ENCODE measurements at places on chromosomes 2 and 18. TPM values are rescaled to one million over a fixed set of nuclear protein-coding genes. Genes with fewer than 3 reads are reported as not detected.

DNA sequence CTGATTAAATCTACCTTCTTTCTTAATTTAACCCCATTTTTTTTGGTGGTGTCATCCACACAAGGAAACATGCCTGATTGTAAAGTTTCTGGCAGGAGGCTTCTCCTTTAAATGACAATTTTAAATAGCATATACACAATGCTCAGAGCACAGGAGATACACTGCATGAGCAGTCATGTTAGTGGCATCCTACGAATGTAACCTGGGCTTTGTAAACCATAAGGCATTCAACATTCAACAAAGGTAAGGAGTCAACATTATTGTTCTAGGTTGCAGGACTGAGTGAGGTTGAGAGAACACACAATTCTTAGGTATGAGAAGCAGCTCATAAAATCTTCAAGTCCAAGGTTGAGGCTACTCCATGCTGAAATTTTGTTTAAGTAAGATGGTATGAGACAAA is 266.6 kb upstream of the SIX2 start:
- no peak for DNase-seq

- no peak for DNase-seq
Observed at GRCh38 chr2:72134408-72134996, 13.2 kb downstream of the CYP26B1 start.

DNA sequence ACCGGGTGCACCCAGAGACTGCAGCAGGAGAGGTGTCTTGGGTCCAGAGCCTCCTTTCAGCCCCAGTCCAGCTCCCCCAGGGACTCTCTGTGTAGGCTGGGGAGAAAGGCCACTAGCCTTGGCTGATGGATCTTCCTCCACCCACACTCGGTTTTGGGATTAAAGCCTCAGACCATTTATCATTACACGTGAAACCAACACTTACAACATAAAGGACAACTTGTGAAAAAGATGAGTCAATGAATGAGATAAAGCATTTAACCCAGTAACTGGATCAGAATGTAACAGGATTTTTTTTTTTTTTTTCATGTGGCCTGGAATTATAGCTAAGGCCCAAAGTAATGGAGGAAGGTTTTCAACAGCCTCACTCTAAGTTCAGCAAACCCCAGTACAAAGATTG is 32.1 kb downstream of the NAT8 start:
- no peak for DNase-seq

DNA sequence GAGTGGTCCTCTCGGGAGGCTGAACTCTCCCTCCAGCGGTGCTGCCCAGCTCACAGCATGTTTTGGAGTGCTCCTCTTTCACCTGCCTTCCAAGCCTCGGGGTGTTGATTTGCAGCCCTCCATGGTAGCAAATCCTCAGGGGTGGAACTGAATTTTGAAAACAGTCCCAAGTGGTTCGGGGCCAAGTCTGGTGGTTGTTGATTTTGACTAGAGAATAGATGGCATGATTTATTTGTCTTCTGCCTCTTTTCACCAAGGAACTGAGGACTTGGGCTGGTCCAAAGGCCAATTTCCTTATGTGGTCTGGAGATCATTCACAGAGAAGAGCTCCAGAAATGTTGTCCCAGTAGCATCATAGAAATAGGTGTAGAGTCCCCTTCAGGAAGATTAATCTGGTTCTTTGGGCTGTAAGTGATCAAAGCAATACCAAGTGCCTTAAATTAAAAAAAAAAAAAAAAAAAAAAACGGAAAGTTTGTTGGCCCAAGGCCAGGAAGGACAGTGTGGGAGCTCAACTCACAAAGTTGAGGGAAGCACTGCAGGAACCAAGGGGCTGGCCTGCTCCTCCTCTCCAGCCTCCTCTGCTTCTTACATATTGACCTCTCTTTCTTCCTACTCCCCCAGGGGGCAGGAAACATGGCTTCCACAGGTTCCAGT is 2.5 kb upstream of the DES start:
- no peak for DNase-seq

DNA sequence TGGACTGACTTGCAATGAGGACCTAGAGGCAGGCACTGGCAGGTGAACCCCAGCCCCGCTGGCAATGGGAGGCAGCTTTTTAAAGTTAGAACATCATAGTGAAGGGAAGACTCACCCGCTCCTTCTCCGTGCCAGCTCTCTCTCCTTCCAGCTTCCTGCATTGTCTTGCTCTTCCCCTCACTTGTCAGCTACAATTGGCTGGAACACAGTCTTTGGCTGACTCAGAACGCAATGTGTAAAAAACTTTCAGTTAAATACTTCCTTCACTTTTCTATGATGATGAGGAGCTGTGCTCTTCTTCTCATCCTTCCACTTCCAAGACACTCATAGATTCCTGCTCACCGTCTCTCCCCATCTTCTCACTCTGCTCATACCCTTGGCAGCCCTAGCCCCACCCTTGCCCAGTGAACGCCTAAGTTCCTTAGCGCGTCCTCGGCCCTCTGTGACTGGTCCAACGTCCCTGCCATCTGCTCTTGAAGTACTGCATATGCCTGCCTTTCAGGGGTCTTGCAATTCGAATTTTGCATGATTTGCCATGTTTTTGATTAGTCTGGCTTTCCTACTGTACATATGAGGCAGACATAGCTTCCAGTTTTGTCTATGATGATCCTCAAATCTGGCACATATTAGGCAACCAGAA is 118.0 kb upstream of the TMEM200C start:
- DNase-seq = peak; percentile 70

- DNase-seq = no peak
Observed at GRCh38 chr18:59263661-59264060, 9.6 kb downstream of the RAX start.

GRCh38 chr2:172460780-172461201 is 33.4 kb downstream of the ITGA6 start:
- DNase-seq = peak; percentile 50

DNA sequence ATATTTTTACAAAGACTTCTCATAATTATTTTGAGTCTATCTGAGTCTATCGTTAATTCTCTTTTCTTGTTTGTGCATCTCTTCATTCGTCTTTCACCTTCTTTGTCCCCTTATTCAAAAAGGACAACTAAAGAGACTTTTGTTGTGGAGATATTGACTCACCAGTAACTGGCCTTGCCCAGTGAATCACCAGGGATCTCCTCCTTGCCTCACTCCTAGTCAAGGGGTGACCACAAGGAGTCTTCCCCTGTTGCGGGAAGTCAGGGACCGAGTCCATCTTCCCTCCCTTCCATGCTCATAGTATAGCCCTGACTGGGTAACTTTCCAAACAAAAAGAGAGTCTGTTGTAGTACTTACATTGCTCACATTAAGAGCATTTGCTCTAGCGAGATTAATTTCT is 158.9 kb downstream of the NEB start:
- peak; percentile 2 for DNase-seq

DNA sequence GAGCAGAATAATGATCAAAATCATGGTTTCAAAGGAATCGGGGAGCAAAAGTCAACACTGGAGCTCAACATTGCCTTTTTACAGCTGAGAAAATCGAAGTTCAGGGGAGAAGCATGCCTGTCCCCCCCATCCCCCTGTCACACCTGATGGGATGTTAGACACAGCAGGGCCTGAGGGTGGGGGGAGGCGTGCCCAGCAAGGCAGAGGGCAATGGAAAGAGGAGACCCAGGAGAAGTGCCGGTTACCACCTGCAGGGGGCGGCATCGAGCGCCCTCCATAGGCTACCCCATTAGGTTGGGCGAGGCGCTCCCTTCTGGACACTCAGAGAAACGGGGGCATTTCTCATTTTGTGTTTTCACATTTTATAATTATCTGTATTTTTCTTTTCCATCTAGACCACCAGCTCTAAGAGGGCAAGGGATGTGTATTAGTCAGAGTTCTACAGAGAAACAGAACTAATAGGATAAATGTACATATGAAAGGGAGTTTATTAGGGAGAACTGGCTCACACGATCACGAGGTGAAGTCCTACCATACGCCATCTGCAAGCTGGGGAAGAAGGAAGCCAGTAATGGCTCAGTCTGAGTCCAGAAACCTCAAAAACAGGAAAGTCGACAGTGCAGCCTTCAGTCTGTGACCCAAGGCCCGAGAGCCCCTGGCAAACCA is 271.3 kb downstream of the LRATD1 start:
- DNase-seq = no peak

- peak; percentile 65 for DNase-seq
Observed at GRCh38 chr2:158414538-158414937, 42.0 kb downstream of the CCDC148 start.

DNA sequence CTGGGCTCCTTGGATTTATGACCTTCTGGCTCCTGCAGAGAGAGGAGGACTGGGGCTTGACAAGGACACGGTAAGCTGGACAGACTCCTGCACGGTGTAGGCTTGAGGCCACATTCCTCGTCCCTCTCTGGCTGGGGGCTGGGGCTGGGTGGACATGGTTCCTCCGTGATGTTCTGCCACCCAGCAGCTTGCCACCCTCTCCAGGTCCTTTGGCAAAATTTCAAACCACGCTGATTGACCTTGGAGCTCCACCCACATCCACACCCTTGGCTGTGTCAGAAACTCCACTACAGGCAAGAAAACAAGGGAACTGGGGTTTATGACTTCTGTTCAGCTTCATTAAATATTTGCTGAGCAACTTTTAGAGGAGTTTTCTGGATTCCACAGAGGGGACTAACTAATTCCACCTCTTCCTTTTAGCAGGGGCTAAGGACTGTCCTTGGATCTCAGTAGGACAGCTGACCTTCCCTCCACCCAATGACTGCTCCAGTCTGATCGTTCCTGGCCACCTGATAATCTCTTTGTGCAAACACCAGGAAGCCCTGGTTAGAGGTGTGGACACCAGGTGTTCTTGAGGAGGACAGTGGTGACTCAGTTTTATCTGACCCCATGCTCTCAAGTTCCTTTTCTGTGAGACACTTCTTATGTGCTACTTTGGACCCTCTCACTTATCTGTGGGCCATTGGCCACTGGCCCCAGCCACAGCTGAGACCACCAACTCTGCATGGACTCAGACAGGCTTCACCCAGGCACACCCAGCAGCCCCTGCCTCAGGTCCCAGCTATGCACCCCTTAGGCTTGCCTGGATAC is 29.3 kb downstream of the GPR55 start:
- no peak for DNase-seq

DNA sequence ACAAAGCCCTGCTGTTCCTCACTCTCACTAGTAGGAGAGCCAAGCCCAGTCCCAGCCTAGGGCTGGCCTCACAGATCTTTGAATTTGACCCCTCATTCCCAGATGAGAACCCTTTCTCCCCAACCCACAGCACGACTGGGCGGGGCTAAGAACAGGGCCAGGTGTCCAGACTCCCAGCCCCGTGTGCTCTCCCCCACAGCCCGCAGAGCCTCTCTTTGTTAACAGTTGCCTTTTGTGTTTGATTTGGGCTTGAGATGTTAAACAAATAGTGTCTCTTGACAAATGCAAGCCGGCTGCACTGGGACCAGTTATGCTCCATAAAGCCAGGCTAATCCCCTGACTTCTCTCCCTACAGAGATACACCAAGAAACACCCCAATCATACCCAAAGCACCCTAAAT is 4.7 kb upstream of the KCNK3 start:
- no peak for DNase-seq

- no peak for DNase-seq
Observed at GRCh38 chr2:172226244-172227061, 123.8 kb upstream of the DLX2 start.

DNA sequence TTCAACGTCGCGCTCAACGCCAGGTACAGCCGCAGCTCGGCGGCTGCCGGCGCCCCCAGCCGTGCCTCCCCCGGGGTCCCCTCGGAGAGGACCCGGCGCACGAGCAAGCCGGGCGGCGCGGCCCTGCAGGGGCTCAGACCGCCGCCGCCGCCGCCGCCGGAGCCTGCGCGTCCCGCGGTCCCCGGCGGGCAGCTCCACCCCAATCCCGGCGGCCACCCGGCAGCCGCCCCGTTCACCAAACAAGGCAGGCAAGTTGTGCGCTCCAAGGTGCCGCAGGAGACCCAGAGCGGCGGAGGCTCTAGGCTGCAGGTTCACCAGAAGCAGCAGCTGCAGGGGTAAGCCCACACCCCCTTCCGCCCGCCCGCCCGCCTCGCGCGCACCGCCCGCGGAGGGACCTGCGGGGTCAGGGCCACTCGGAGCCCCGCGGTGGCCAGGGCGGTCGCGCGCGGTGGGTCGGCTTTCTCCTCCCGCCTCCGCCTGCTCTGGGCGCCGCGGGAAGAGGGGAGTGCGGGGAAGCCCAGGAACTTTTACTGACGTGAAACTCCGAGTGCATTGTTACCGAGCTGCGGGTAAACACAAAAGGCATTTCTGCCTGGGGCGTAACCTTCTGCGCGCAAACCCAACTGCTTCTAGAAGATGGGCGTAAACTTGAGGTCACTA is 861 bp downstream of the LTBP1 start:
- peak; percentile 59 for DNase-seq

- DNase-seq = peak; percentile 77
Observed at GRCh38 chr18:23805898-23806297, 116.6 kb downstream of the LAMA3 start.

DNA sequence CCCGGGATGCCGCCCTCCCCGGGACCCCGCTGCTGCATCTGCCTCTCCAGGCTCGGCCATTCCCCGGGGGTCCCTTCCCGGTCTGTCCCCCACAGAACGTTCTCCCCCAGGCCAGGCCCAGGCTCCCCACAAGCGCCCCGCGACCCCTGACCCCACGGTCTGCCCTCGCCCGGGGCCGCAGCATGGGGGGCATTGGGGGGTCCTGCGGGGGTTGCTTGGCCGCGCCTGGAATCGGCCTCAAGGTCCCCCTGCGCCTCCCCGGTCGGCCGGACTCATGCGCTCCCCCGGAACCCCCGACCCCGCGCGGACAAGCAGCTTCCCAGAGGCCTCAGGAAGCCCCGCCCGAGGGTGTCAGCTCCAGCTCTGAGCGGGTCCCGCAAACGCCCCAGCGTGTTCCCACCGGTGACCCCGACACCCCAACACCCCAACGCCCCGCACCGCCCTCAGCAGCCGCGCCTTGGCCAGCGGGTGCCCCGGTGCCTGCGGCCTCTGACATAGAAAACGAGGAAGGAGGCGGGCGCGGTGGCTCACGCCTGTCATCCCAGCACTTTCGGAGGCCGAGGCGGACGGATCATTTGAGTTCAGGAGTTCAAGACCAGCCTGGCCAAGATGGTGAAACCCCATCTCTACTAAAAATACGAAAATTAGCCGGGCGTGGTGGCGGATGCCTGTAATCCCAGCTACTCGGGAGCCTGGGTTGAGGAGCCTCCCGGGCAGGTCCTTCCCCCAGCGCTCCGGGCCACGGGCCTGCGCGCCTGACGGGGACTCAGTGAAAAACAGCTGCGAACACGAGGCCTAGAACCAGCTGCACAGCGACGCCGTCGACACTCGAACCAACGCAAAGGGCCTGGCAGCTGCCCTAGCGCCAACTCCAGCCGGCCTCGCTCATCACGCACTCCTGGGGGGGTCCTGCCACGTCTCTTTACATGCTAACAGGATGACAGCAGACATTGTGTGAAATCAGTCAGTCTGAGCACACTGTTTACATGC is 61.8 kb upstream of the CTDP1 start:
- no peak for DNase-seq

Gene SPATA3
- total RNA-seq = not detected

Gene CELF4
- not detected for total RNA-seq

Gene ALLC
- not detected for total RNA-seq

Gene PAIP2B
- 1.6 TPM for total RNA-seq

Gene RAB6C
- not detected for total RNA-seq

Gene FEV
- total RNA-seq = not detected

Gene FBXO36
- total RNA-seq = 1.6 TPM

Gene CCDC141
- 2.7 TPM for total RNA-seq

All from fibroblast of the aortic adventitia (primary cell).